ENCODE measurements at places on chromosomes 4 and X.

GRCh38 chr4:76898385-76898692 is 395 bp upstream of the SOWAHB start:
- no peak for DNase-seq

- no peak for DNase-seq
Measured at GRCh38 chrX:130874751-130875150, 28.3 kb downstream of the ENOX2 start.

DNA sequence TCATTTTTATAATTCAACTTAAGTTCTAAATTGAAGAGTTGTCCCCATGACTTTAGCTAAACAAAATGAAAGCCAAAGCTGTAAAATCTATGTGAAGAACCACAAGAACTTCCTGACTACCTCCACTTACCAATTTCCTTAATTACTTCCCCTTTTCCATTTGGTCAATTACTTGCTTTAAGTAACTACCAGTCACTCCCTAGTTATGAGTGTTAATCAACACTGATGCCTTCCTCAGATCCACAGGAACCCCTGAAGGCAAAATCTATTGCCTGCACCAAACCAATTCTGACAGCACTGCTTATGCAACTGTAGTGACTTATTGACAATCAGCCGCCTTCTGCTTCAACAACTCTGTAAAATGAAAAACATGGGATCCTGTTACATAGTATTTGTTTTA is 10.5 kb downstream of the RBMX start:
- DNase-seq = no peak

GRCh38 chr4:182454440-182455013 is 211.3 kb downstream of the TENM3 start:
- no peak for DNase-seq

DNA sequence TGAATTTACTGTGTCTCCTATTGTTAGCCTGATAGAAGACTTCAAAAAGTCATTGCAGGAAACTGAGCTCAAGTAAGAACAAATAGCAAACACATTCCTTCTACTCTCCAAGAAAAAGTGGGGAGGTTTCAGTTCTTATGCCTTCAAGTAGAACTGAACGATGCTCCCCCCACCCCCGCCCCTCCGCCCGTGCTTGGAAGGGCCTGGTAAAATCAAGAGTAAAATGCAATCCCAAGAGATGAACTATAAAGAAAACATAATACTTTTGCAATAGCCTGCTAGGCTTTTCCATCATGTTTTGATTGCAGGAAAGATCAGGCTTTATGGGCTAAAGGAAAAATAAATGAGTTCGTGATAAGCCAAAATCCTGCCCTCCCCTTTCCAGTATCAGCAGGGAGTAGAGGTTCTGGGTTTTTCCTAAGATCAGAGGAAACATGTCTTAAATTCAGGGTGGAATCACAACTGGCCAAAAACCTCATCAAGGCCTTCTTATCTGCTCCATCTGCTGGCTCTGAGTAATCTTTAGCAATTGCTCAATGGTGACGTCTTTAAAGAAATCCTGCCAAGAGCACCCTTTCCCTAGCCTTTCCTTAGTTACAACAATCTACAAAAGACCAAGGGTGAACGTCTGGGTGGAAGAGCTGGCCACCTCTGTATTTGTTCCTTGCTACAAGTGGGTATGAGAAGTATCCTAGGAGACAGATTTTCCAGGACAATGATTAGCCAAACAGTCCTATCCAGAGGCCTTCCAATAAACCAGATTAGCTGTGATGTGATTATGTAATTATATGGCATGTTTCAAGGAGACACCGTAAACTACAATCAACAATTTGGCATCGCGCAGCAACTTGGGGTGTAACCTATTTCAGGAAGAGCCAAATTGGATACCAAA is 66.3 kb upstream of the FAM9C start:
- DNase-seq = no peak

- no peak for DNase-seq
Measured at GRCh38 chr4:118344801-118345200, 8.0 kb downstream of the PRSS12 start.

GRCh38 chr4:159041054-159042034 is 61.5 kb upstream of the RAPGEF2 start:
- no peak for DNase-seq

GRCh38 chr4:138919094-138919936 is 96.3 kb upstream of the NOCT start:
- DNase-seq = peak; percentile 17

GRCh38 chr4:107970063-107970798 is 19.5 kb upstream of the HADH start:
- DNase-seq = no peak

DNA sequence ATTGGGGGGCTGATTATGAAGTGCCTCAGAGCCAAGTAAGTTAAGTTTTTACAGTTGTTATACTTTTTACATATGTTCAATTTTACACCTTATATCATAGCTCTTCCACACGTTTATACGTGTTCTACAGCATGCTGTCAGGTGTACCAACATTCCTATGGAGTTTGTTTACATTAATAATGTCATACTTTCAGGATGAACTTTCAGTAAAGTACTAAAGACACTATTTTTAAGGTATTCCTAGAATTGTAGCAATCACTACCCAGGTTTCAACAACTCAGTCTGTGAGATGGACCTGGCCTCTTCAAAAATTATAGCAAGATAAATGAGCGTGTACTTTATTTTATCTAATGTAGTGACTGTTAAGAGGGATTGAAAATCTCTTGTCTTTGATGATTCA is 92.6 kb downstream of the PTPN13 start:
- no peak for DNase-seq

DNA sequence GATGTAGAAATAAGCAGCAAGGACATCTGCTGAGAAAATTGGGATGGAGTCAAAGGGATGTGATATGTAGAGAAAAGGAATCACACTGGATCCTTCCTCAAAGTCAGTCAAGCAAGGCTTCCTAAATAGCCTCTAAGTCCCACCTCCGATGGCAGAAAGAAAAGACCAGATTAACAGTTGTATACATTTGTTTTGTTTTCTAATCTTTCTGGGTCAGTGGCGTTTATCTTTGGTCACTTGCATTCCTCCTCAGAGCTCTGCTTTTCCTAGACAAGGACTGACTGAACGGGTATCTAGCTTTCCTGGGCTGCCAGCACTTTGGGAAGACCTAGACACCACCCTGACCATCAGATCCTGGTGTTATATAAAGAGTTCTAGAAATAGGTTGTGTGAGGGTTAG is 23.2 kb downstream of the PACRGL start:
- no peak for DNase-seq

- no peak for DNase-seq
Measured at GRCh38 chrX:109954333-109954732, 48.6 kb upstream of the TMEM164 start.

DNA sequence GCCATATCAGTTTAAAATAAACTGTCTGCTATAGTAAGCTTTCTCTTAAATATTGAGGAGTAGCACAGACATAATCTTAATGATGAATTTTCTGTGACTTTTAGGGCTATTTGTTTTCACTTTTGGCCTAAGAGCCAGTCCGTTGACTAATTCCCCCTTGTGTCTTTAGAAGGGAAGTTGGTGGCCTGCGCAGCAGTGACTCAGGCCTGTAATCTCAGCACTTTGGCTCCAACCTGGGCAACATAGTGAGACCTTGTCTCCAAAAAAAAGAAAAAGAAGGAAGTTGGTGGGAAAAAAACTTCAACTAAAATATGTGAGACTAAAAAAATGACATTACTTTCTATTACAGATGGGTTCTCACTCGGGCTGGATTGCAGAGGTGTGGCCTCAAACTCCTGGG is 3.4 kb downstream of the NCAPG start:
- DNase-seq = no peak

GRCh38 chrX:68824565-68825125 is 4.2 kb upstream of the EFNB1 start:
- DNase-seq = no peak

DNA sequence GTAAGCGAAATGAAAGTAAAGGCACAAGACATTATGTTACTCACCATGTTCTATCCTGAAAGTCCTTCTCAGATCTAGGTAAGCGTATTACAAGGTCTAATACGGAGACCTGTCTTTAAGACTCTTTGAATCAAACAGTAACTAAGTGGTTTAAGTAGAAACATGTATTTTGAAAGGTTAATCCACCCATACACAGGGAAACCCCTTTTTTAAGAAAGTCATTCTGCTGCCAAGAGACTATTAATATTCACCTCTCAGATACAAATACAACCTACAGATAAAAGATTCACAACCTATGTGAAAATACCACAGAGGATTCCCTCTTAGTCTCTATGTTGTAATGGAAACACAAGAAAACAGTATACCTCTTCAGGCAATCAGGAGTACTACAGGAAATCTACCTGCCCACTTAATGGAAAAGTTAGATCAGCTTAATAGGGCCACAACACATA is 63.2 kb upstream of the TNIP3 start:
- no peak for DNase-seq

- no peak for DNase-seq
Measured at GRCh38 chr4:3320361-3321023, 27.7 kb downstream of the RGS12 start.

GRCh38 chr4:107701565-107701964 is 18.5 kb downstream of the PAPSS1 start:
- no peak for DNase-seq

GRCh38 chr4:128323401-128323800 is 35.8 kb upstream of the PGRMC2 start:
- no peak for DNase-seq

- peak; percentile 38 for DNase-seq
Measured at GRCh38 chrX:131734621-131735020, 190.7 kb downstream of the OR13H1 start.

GRCh38 chr4:1178300-1179088 is 6.1 kb upstream of the SPON2 start:
- DNase-seq = no peak

GRCh38 chrX:54089191-54089590 is 44.9 kb upstream of the PHF8 start:
- no peak for DNase-seq

DNA sequence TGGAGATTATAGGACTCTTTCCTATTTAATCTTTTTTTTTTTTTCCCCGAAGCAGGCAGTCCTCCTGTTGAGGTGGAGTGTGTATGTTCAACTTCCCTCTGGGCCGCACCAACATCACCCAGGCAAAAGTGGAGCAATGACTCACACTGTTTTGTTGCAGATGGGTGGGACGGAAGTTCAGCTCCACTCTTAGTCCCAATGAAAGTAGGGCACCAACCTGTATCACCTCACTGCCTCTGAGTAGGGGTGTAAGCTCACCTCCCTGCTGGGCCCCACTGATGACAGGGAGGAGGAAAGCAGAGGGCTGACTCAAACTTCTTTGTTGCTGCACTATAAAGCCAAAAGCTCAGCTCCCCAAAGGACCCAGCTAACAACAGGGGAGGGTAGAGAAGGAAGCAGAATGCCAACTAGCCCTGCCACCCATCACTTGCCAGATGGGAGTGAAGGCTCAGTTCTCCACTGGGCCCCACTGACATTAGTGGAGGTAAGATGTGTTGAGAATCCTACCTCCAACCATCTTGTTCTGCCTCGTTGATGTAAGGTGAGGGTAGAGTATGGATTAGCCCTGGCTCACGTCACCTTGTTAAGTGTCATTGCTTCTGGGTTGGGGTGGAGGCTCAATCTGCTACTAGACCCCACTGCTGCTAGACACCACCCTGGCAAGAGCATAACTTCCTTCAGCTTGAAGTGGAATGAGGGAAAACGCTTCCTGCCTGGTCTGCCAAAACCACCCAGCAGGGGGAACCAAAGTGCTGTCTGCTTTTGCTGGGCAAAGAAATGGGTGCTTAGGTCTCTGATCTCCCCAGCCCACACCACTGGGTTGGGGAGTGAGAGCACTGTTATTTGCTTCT is 14.1 kb downstream of the RPS6KA3 start:
- DNase-seq = no peak

DNA sequence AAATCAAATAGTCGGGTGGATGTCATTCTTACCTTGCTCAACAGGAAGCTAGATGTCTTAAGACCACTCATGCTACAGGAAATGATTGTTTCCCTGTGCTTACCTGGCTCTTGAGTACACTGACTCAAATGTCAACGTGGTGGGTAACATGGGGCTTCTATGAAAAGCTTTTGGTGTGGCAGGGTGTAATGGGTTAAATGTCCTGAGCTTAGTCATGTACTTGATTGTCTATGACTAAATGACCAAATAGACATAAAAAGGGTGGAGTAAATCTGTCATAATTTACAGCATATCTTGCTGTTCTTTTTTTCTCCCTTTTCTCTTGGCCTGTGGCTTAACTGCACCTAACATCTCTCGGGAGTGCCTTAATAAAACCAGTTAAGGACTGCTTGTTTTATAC is 44.9 kb downstream of the CCNG2 start:
- DNase-seq = no peak

DNA sequence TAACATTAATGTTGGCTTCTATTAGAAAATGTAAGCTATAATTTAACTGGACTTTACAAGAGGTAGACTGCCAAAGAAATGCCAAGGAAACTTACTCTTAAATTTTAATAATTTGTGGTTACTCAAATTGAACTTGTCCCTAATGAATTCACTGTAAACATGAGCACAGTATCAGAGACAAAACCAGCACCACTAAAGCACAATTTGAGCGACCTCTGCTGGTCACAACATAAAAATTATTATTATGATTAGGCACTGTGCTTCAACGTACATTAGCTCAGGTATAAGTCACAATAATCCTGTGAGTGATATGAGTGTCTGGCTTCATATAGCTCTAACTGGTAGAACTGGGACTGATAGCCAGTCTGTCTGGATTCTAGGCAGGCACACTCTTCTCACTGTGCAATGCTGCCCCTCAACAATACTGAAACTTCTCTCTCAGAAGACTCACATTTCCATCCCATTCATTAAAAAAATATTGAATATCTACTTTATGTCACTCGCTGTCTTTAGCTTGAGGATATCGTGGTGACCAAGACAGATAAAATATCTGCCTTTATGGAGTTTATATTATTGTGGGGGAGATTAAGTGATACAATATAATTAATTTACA is 8.0 kb downstream of the NUDT6 start:
- DNase-seq = no peak

DNA sequence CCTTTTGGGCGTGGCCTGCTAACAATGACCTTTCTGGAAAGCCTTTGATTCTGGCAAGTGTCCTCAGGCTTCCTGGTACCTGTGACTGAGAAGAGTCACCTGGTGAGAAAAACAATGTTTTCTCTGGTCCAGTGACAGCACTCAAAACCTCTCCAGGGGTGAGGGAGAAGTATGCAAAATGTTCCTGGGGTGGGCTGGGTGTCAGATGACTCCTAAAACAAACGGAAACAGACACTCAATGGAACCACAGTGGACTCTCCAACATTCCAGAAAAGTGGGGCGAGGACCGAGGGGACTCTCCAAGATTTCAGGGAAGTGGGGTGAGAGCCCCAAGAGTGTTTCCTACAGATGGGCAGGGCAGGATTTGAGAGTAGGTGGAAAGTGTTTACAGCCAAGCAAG is 69.5 kb downstream of the ANAPC4 start:
- DNase-seq = no peak

- no peak for DNase-seq
Measured at GRCh38 chr4:95505151-95505550, 43.6 kb downstream of the UNC5C start.

DNA sequence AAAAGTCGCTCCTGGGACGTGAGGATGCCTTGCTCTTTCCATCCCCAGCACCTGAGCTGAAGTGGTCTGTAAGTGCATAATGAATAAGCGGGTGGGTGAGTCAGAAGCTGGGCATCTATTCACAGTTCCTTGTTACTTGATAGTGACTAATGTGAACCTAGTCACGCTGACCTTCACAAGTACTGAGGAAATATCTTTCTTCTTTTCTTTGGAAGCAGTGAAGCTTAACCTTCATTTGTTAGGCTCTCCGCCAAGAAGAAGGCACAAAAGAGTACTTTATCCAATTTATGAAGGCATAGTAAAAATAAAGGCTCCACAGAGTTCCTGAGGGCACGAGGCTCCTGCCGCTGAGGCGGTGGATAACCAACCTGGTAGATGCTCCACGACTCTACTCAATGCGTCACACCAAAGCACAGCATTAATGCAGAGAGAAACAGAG is 475.7 kb upstream of the SLIT2 start:
- DNase-seq = no peak
